ENCODE measurements at places on chromosomes 3 and 15. TPM values are rescaled to one million over a fixed set of nuclear protein-coding genes. Genes with fewer than 3 reads are reported as not detected.

Gene TWF2
- 52.7 TPM for total RNA-seq

Gene XYLB
- total RNA-seq, result 5.2 TPM

Gene TIPIN
- total RNA-seq, result 5.0 TPM

Gene LEKR1
- 8.0 TPM for total RNA-seq

- no peak overlapping the region for H3K4me3 ChIP-seq
- DNase-seq, result no peak
- no peaks in the 10 kb centered on the region for H3K36me3 ChIP-seq
- no peak overlapping the region for H3K27ac ChIP-seq
Measured at GRCh38 chr15:84949043-84949442, 32.6 kb upstream of the PDE8A start.

DNA sequence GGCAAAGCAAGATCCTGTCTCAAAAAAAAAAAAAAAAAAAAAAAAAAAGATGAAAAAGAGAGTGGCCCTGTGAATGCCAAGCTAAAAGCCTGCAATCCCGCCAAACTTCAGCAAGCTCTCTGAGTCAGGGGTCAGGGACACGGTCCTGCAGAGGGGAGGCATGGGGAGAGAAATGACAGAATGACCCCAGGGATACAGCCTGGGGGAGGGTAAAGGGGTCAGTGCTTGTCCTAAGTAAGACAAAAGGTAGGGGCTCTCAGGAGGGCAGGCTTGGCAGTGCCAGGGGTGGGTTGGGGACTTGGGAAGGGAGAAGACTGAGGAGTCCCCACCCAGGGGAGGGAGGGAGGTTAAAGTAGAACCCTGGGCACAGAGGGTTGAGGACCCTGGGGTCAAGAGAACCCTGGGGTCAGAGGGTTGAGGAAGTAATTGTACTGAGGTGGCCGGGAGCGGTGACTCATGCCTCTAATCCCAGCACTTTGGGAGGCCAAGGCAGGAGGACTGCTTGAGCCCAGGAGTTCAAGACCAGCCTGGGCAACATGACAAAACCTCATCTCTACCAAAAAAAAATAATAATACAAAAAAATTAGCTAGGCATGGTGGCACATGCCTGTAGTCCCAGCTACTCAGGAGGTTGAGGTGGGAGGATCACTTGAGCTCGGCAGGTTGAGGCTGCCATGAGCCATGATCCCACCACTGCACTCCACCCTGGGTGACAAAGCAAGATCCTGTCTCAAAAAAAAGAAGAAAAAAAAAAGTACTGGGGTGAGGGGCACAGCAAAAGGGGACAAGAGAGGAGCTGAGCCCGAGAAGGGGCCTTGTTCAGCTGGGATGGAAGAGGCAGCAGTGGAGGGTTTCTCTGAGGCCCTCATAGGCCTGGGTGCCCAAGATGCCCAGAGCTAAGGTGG lies 5.2 kb upstream of the SEMA3B start:
- peaks cover 23% of the 10 kb centered on the region for H3K4me1 ChIP-seq
- peak overlapping the region; percentile 7 for H3K4me3 ChIP-seq
- peak overlapping the region; percentile 94 for H3K27ac ChIP-seq
- no peak for DNase-seq
- H3K36me3 ChIP-seq, result no peaks in the 10 kb centered on the region

- H3K4me3 ChIP-seq, result no peak overlapping the region
- no peaks in the 10 kb centered on the region for H3K36me3 ChIP-seq
Measured at GRCh38 chr3:139970526-139970925, 35.5 kb downstream of the CLSTN2 start.

- no peaks in the 10 kb centered on the region for H3K4me1 ChIP-seq
- no peaks in the 10 kb centered on the region for H3K27me3 ChIP-seq
- DNase-seq, result no peak
- no peaks in the 10 kb centered on the region for H3K36me3 ChIP-seq
- no peak overlapping the region for H3K4me3 ChIP-seq
- no peak overlapping the region for H3K27ac ChIP-seq
Measured at GRCh38 chr15:38190501-38190900, 62.1 kb upstream of the SPRED1 start.

- H3K4me3 ChIP-seq, result no peak overlapping the region
- no peak overlapping the region for H3K27ac ChIP-seq
- no peaks in the 10 kb centered on the region for H3K4me1 ChIP-seq
- DNase-seq, result no peak
Measured at GRCh38 chr3:48415251-48415953, 14.5 kb downstream of the PLXNB1 start.

GRCh38 chr3:29281094-29281343 lies 148 bp downstream of the RBMS3 start:
- no peaks in the 10 kb centered on the region for H3K36me3 ChIP-seq
- no peaks in the 10 kb centered on the region for H3K4me1 ChIP-seq
- no peak for DNase-seq
- peak overlapping the region; percentile 61 for H3K4me3 ChIP-seq

- H3K27ac ChIP-seq, result no peak overlapping the region
- no peak overlapping the region for H3K4me3 ChIP-seq
- no peaks in the 10 kb centered on the region for H3K27me3 ChIP-seq
Measured at GRCh38 chr15:61501815-61502389, 272.8 kb upstream of the RORA start.

DNA sequence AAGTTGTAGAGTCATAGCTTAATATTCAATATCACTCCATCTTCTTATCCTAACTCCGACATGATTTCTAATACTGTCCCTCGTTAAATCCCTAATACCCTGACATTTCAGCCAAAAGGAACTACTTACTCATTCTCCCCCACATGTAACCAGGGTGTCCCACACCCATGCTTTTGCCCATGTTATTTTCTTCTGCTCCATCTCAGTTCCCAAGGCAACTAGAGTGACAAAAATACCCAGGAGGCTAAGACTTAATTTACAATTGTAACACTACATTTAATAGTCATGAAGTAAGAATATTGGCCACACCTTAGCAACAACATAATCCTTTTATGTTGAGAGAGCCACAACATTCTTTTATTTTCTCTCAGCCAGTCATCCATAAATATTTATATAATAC lies 248.5 kb upstream of the TGFBR2 start:
- no peaks in the 10 kb centered on the region for H3K27me3 ChIP-seq
- no peak for DNase-seq
- no peak overlapping the region for H3K27ac ChIP-seq
- no peak overlapping the region for H3K4me3 ChIP-seq
- no peaks in the 10 kb centered on the region for H3K4me1 ChIP-seq
- H3K36me3 ChIP-seq, result no peaks in the 10 kb centered on the region

- H3K36me3 ChIP-seq, result no peaks in the 10 kb centered on the region
- no peaks in the 10 kb centered on the region for H3K4me1 ChIP-seq
- no peak overlapping the region for H3K27ac ChIP-seq
Measured at GRCh38 chr3:62529230-62529629, 155.9 kb upstream of the FEZF2 start.

DNA sequence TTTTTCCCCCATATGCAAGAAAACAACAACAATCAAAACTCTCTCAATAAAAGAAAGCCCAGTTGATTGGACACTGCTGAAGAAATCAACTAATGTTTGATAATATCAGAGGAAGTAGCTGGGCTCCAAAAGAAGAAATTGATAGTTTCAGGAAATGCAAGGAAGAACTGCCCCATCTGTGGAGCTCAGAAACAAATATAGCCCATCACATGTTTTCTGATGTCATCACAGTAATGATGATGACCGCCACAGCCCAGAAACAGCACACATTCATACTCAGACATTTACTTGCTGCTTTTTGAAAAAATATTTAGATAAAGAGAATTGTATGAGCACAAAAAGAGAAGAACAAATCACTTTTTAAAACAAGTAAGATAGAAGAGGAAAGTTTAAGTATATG lies 67.6 kb downstream of the GOLIM4 start:
- no peak for DNase-seq
- no peaks in the 10 kb centered on the region for H3K27me3 ChIP-seq
- H3K4me1 ChIP-seq, result no peaks in the 10 kb centered on the region
- no peak overlapping the region for H3K4me3 ChIP-seq
- no peak overlapping the region for H3K27ac ChIP-seq

DNA sequence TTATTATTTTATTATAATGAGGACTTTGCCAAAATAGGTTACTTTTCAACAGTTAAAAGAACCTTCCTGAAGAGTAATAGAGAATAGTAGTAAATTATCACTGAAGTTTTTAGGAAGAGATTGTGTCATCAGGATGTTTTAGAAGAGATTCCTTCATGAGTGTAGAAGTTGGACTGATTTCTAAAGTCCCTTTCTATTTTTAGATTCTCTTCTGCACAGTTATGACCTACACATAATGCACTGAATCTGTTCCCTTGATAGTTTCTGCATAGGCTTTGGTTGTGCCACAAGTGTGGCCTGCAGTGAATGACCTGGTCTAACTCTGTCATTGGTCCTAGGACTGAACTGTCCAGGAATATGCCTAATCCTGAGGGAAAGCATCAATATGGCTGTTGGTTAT lies 23.9 kb downstream of the SLC35A5 start:
- H3K4me3 ChIP-seq, result no peak overlapping the region
- no peaks in the 10 kb centered on the region for H3K36me3 ChIP-seq

GRCh38 chr3:128402319-128402718 lies 64.4 kb downstream of the DNAJB8 start:
- H3K27me3 ChIP-seq, result no peaks in the 10 kb centered on the region
- H3K36me3 ChIP-seq, result no peaks in the 10 kb centered on the region
- H3K27ac ChIP-seq, result no peak overlapping the region
- no peak overlapping the region for H3K4me3 ChIP-seq
- no peak for DNase-seq

DNA sequence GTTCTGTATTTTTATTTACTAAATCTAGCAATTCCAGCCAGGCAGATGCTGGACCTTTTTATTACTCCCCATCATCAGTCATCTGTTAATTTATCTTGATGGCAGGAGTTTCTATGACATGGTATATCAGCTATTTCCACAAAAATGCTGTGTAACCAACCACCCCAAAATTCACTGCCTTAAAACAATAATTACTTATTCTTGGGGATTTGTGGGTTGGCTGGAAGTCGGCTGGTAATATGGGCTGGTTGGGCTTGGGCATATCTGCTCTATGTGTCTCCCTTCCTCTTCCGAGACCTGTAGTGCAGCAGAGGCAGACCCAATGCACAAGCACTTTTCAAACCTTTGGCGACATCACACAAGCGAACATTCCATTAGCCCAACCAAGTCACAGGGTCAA lies 92.1 kb upstream of the UBE2E1 start:
- no peaks in the 10 kb centered on the region for H3K36me3 ChIP-seq
- H3K4me1 ChIP-seq, result no peaks in the 10 kb centered on the region
- H3K27me3 ChIP-seq, result no peaks in the 10 kb centered on the region
- H3K4me3 ChIP-seq, result no peak overlapping the region
- DNase-seq, result no peak
- H3K27ac ChIP-seq, result no peak overlapping the region

GRCh38 chr15:94335616-94336015 lies 104.3 kb downstream of the MCTP2 start:
- H3K27ac ChIP-seq, result no peak overlapping the region
- no peaks in the 10 kb centered on the region for H3K27me3 ChIP-seq
- no peaks in the 10 kb centered on the region for H3K36me3 ChIP-seq
- no peaks in the 10 kb centered on the region for H3K4me1 ChIP-seq
